Large intestine (tissue), 12 donors: ENCODE measurements at places on chromosomes 11 and 22. TPM values are rescaled to one million over a fixed set of nuclear protein-coding genes. Genes with fewer than 3 reads are reported as not detected.

DNA sequence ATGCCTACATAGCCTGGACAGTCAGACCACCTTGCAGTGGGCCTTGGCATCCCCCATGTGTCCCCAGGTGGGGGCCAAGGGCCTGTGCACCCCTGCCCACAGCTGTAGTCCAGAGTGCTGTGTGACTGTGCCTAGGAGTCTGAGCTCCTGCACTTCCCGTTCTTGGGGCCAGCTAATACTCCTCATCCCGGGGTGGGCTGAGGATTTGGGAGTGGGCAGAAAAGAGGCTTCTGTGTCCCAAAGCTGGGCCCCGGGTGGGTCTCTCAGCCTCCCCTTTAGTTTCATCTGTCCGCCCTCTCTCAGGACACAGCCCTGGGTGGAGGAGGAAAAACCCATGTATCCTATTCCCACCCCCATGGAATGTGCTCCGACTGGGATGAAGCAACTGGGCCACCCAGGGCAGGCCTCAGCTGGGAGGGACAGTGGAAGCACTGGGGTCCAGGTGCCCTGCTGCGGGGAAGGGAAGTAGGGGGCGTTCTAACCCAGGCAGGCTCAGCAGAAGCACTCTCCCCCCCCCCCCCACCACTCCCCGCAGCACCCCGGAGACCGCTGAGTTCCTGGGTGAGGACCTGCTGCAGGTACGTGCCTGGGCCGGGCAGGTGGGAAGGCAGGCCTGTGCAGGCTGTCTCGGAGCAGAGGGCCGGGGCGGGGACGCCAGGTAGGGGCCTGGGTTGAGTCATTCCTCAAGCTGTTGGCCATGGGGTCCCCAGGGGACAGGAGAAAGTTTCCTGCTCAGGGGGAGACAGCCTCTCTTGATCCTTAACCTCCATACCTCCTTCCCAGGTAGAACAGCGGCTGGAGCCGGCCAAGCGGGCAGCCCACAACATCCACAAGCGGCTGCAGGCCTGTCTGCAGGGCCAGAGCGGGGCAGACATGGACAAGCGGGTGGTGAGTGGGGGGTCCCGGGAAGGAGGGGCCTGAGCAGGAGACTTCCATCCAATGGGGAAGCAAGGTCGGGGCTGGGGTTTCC, 1.4 kb downstream of the SH3BP1 start:
- H3K27me3 ChIP-seq, result no peaks in the 10 kb centered on the region
- no peak for DNase-seq
- peaks cover 41% of the 10 kb centered on the region for H3K36me3 ChIP-seq
- H3K4me3 ChIP-seq, result peak overlapping the region; percentile 85
- peak overlapping the region; percentile 89 for H3K27ac ChIP-seq

- H3K4me1 ChIP-seq, result peaks cover 12% of the 10 kb centered on the region
- no peak overlapping the region for H3K27ac ChIP-seq
- H3K27me3 ChIP-seq, result no peaks in the 10 kb centered on the region
- no peak overlapping the region for H3K4me3 ChIP-seq
- H3K36me3 ChIP-seq, result no peaks in the 10 kb centered on the region
Measured at GRCh38 chr11:48011102-48011797, 30.9 kb downstream of the PTPRJ start.

DNA sequence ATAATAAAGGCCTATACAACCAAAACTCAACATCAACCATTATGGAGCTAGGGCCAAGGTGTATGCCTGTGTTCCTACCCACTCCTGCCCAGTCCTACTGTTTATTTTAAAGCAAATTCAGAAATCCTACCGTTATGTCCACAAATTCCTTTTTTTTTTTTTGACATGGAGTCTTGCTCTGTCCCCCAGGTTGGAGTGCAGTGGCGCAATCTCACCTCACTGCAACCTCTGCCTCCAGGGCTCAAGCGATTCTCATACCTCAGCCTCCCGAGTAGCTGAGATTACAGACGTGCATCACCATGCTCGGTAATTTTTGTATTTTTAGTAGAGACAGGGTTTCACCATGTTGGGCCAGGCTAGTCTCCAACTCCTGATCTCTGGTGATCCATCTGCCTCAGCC, 3.1 kb upstream of the CPT1A start:
- H3K4me3 ChIP-seq, result no peak overlapping the region
- DNase-seq, result no peak
- H3K36me3 ChIP-seq, result no peaks in the 10 kb centered on the region
- peaks cover 23% of the 10 kb centered on the region for H3K4me1 ChIP-seq
- H3K27ac ChIP-seq, result no peak overlapping the region

- H3K27ac ChIP-seq, result no peak overlapping the region
- no peak for DNase-seq
- H3K4me3 ChIP-seq, result no peak overlapping the region
- no peaks in the 10 kb centered on the region for H3K27me3 ChIP-seq
Measured at GRCh38 chr11:129287920-129288319, 87.7 kb upstream of the BARX2 start.

DNA sequence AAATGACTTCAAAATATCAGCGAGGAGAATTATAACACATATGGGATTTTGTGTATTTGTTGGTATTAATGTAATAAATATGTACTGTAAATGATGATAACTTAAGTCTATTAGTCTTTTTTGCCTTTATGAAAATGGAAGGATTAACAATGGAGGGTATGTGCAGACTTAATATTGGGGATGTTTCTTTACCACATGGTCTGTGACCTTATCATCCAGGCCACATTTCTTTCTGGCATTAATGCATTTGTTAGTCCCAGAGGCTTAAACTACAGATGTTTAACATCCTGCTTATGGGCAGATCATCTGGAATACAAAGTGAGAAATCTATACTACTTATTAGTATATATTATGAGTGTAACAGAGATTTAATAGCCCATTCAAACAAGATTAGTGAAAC, 64.6 kb downstream of the SOX6 start:
- H3K4me1 ChIP-seq, result no peaks in the 10 kb centered on the region
- DNase-seq, result no peak
- no peak overlapping the region for H3K4me3 ChIP-seq

Gene MRPL48
- polyA plus RNA-seq, result 49.2 TPM
